ENCODE measurements at places on chromosomes 3 and 15.
A peak's percentile ranks its signal among the peaks of the same experiment; 100 is the strongest.

GRCh38 chr3:15355086-15355485 lies 22.7 kb upstream of the SH3BP5 start:
- DNase-seq, result no peak

GRCh38 chr3:89002191-89002590 lies 105.2 kb upstream of the EPHA3 start:
- DNase-seq, result no peak

DNA sequence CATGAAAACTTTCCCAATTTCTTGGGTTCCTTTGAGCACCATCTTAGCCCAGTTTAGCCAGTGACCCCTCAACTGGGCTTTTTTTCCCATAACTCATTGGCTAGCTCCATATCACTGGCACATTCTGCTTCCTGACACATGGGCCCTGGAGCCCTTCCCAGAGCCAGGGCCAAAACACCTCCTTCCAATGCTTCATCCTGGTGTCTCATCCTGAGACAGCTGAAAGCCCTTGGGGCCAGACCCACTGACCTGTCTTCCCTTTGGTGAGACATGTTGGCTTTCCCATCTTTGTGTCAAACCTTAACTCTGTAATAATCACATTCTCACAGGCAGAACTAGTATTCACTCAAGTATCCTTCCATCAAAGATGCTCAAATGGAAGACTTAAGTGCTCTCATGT lies 82.6 kb upstream of the SMAD3 start:
- no peak for DNase-seq

- peak; percentile 35 for DNase-seq
Observed at GRCh38 chr3:105367063-105367405, 325 bp downstream of the ALCAM start.

DNA sequence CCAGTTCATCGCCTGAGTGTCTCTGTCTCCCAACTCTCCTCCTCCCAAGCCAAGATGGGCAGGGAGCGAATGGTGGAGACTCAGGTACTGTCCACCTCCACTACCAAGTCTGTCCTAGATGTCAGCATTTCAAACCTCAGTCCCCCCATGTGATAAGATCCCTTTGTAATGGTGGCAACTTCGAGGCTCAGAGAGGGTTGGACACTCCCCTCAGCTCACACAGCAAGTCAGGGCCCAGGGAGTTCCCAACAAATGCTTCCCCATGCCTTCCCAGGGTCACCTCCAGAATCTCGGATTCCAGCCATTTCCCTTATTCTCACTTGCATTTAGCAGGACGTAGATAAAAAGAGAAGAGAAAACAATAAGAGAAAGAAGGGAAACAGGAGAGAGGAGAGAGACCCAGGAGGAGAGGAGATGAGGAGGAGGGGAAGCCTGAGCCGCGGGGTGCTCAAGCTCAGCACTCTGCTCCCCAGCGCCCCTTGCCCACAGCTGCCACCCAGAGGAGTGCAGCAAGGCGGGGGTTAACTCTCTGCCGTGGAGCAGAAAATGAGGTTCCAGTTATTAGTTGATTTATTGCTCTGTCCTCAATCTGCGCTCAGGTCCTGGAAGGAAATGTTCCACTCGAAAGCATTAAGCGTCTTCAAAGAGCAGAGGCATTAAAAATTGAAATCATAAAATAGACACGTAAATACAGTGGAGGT lies 84.1 kb upstream of the LINGO1 start:
- DNase-seq, result no peak

DNA sequence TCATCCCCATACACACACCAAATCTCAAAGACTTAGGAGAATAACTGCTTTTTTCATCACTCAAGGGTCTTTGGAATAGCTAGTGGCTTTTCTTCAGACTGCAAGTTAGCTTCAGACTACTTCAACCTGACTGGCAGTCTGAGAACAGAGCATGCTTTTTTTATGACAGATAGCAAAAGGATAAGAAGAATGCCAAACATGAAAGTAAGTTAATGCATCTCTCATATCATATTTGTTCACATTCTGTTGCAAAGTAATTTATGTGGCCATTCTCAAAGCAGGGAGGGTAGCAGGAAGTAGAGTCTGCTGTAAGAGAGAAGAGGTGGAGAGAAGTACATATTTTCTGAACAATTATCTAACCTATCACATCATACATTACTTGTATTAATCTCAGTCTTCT lies 544.4 kb downstream of the ZPLD1 start:
- no peak for DNase-seq
